ENCODE measurements at places on chromosomes 3 and 15.

DNA sequence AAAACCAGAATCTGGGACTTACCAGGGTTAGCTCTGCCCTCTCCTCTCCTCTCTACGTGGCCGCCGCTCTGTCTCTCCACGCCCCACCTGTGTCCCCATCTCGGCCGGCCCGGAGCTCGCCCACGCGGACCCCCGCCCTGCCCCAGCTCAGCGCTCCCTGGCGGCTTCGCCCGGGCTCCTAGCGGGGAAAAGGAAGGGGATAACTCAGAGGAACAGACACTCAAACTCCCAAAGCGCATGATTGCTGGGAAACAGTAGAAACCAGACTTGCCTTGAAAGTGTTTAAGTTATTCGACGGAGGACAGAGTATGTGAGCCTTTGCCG lies 5.4 kb downstream of the ISL2 start:
- DNase-seq: no peak

GRCh38 chr3:128767094-128767750 lies 41.2 kb downstream of the RAB7A start:
- DNase-seq: no peak

- DNase-seq: no peak
These were observed 242.8 kb upstream of the ICE2 start for GRCh38 chr15:60721707-60722106.

- DNase-seq: no peak
These were observed 33.4 kb downstream of the FRMD4B start for GRCh38 chr3:69352305-69353087.

- no peak for DNase-seq
These were observed 508.7 kb downstream of the SOX2 start for GRCh38 chr3:182220471-182220870.

- no peak for DNase-seq
These were observed 168.8 kb downstream of the ADAMTS9 start for GRCh38 chr3:64518950-64519349.

GRCh38 chr3:177515786-177516157 lies 318.5 kb upstream of the TBL1XR1 start:
- no peak for DNase-seq

GRCh38 chr15:27361438-27361837 lies 390.5 kb downstream of the GABRG3 start:
- DNase-seq: no peak

DNA sequence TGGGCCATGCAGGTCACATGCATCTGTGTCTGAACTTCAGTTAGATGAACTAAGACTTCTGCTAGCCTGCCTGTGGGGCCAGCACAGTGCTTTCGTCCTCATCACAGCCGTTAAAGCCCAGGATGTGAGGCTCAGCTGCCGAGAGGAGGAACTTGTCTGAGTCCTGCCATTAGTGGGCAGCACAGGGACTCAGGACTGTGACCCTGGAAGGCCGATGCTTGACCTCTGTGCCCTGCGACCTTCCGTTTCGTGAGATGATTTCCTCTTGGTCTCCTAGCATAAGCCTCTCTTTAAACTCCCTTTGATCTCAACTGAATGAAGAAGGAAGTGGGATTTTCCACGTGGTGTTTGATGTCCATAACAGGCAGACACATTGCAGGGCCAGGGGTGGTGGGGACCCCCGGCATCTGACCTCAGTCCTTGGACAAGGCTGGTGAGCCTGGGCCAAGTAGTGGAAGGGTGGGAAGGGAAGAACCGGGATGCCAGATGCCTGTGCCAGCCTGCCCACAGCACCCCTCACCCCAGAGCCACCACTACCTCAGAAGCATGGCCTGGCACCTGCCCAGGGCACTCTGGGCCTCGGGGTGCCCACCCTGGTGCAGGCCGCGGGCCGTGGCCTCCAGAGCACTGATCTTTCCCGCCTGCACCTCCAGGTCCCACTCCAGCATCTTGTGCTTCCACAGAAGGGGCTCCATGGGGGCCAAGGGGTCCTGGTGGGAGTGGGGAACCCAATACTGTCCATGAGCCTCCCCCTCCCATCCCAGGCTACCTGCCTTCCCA lies 21.6 kb downstream of the PLA2G4B start:
- no peak for DNase-seq

DNA sequence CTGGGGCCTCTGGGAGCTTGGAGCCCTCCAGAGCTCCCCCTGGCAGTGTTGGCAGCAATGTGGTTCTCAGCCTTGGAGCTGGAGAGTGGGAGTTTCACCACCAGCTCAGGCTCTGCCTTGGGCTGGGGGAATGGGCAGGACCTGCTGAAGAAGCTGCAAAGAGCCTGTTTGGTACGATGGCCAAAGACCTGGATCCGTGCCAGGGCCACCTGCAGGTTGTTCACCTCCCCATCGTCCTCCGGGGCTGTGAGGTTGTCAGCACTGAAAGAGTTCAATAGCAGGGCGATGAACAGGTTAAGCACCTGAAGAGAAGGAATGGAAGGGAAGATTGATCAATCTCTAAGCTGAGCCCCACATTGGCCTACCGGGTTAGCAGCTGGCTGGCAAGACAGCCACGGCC lies 77.3 kb upstream of the SCN5A start:
- no peak for DNase-seq

- no peak for DNase-seq
These were observed 61.4 kb upstream of the ZNF280D start for GRCh38 chr15:56794553-56795329.
